ENCODE measurements at places on chromosomes 3 and 15. TPM values are rescaled to one million over a fixed set of nuclear protein-coding genes. Genes with fewer than 3 reads are reported as not detected.

Gene CGNL1
- not detected for total RNA-seq

Gene TLR9
- 3.0 TPM for total RNA-seq

Gene NAALADL2
- total RNA-seq, result not detected

Gene LIPH
- not detected for total RNA-seq

Gene EOMES
- total RNA-seq, result 4.8 TPM

Gene MYO1E
- total RNA-seq, result 4.6 TPM
